Stimulated activated CD4-positive, alpha-beta T cell treated with anti-CD3 and anti-CD28 coated beads, Interleukin-15, amount 100 ng/mL, for 1 hour (primary cell): ENCODE measurements at places on chromosomes 13 and 19.

DNA sequence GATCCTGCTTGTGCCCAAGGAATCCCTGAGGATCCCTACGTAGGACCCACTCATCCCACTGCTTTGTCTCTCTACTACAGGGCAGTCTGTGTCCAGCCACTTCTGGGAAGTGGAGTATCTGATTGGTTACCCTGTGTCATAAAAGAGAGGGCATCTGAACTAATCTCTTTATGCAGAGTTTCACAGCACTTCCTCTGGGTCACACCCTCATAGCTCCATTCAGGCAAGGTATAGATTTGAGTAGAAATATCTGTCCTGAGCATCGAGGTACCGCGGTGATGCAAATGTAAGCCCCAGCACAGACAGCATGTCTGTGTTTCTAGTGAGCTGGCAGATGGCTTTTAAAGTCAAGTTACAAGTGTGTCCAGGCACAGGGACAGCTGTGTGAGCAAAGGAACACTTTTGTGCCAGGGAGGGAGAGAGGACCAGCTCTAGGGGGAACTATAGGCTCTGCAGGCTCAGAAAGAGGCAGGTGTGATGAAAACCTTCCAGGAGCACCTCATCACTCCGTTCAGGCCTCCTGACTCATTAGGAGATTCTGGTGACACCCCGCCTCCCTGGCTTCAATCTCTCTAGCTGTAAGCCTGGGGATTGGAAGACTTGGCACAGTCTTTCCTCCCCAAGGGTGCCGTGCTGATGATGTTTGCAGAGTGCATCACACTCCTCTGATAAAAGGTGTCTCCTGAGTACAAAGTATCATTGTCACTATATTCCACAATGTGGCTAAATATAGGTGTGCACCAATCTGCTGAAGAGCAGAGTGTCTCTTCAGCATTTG, 84.3 kb upstream of the UBL3 start:
- no peak for DNase-seq

GRCh38 chr13:28744656-28745055, 25.9 kb upstream of the SLC46A3 start:
- no peak for DNase-seq

- DNase-seq, result no peak
Measured at GRCh38 chr19:42099336-42099925, 23.5 kb downstream of the ZNF574 start.

- DNase-seq, result no peak
Measured at GRCh38 chr19:15631817-15632216, 8.9 kb upstream of the CYP4F3 start.

DNA sequence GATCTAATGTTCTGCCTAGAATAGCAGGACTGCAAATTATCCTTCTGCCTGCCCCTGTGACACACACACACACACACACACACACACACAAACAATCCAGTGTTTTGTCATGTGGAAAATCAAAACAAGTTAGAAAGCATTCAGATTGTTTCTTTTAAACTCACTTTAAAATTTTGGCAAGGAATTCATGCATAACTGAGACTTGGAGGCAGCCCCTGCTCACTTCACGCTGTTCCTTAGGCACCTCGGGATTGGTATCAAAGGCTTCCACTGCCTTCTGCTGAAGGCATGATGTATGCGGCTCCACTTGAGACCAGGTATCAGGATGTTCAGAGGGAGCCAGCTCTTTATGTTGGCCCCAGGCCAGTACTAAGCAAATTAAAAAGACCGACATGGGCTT, 158.7 kb downstream of the OXGR1 start:
- no peak for DNase-seq

GRCh38 chr13:94546061-94546839, 49.7 kb downstream of the TGDS start:
- no peak for DNase-seq

DNA sequence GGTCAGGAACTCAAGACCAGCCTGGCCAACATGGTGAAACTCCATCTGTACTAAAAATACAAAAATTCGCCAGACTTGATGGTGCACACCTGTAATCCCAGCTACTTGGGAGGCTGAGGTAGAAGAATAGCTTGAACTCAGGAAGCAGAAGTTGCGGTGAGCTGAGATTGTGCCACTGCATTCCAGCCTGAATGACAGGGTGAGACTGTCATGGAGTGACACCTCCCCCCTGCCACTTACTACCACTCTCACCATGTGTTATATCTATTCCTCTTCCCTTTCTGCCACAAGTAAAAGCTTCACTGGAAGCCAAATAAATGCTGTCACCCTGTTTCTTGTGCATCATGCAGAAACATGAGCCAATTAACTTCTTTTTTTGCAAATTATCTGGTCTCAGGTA, 10.6 kb upstream of the CEACAM4 start:
- DNase-seq, result no peak

- DNase-seq, result no peak
Measured at GRCh38 chr13:33392794-33393405, 107.3 kb upstream of the STARD13 start.

DNA sequence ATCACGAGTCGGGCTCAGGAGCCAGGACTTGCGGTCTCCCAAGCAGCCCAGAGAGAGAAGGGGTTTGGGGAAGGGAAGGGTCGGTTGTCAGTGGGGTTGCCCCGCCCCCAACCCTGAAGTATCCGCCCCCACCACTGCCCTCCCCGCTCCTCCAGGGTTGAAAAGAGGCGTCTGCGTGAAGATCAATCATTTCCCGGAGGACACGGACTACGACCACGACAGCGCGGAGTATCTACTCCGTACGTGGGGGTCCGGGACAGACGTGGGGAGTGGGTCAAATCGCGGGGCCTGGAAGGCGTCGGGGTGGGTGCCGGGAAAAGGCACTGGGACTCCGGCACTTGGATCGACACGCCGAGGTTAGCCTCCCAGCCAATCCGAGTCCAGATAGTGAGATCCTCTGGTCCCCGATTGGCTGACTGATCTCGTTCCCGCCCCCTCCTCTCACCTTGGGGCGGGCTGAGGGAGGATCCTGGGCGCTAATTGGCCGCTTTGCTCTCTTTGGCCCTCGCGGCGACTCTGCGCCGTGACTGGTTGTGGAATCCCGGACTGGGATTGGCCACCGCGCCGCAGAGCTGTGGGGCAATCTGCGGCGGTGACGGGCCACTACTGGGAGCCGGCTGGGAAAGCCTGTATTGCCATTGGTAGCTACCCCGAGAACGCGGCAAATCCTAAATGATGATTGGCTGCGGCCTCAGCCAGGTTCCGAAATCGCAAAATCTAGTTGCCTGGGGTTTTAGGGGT, 13.3 kb upstream of the CACNG6 start:
- DNase-seq, result no peak

- no peak for DNase-seq
Measured at GRCh38 chr19:14004619-14005348, 1.3 kb downstream of the RFX1 start.

GRCh38 chr13:45276913-45277312, 64.1 kb downstream of the TPT1 start:
- DNase-seq, result no peak

DNA sequence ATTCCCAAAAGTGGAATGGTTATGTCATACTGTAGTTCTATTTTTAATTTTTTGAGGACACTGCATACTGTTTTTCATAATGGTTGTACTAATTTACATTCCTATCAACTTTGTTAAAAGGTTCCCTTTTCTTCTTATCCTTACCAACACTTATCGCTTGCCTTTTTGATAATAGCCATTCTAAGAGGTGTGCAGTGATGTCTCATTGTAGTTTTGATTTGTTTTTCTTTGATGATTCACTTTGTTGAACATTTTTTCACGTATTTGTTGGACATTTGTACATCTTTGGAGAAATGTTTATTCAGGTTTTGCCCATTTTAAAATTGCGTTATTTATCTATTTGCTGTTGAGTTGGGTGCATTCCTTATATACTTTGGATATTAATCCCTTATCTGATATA, 188.8 kb upstream of the SPRY2 start:
- no peak for DNase-seq

GRCh38 chr19:40348961-40349507, 539 bp downstream of the PLD3 start:
- DNase-seq, result no peak

- DNase-seq, result no peak
Measured at GRCh38 chr13:72760189-72760588, 21.5 kb downstream of the DIS3 start.

DNA sequence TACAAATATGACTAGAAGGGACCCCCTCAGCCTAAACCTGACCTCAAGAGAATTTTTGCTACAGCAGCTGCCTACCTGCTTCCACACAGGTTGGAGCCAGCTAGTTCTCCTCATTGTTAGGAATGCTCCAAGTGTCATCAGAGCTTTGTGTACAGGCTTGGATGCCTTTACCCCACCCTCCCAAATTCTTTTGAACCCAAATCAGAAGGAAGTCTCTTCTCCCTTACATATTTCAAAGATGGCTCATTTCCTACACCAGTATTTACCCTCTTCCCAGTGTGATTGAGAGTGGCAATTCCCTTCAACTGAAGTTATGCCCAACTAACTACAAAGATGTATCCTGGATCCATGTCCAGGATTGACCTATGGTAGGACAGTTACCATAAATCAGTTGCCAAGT, 323.2 kb downstream of the OXGR1 start:
- no peak for DNase-seq

GRCh38 chr19:42433503-42434260, 6.5 kb upstream of the LIPE start:
- DNase-seq, result peak; percentile 36

DNA sequence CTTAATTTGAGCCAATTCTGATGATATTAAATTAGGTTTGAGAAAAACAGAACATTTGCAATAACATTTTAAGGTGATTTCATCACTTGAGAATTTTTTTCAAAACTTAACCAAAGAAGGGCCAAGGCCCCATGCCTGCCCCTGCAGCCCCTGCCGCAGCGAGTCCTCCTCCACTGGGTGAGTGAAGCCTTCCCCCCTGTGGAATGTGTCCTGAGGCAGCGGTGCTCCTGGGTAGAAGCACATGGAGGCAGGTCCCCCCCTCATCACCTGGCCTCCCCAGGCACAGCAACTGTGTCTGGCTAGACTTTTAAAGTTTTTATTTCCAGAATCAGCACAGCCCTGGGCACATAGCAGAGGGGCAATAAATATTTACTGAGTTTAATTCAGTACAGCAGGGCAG, 10.8 kb downstream of the SOX1 start:
- no peak for DNase-seq

DNA sequence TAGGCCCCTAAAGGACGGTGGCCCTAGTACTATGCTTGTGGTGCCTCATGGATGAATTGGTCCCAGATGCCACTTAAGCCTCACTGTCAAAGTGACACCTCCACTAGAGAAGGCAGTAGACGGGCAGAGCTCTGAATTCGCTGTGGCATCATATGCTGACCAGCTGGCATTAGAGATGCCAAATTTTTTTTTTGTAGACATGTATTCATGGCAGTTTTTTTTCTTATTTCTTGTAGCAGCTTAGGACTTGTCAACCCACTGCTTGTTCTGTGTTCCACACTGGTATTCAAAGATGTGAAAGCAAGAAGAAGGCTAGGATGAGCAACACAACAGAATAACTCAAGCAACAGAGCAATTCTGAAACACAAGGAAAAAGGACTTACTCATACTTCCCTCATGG, 212.5 kb downstream of the DLEU7 start:
- no peak for DNase-seq

- DNase-seq, result no peak
Measured at GRCh38 chr19:28012361-28012760, 1200.6 kb downstream of the UQCRFS1 start.

GRCh38 chr13:112894673-112895481, 74.1 kb upstream of the MCF2L start:
- no peak for DNase-seq

- DNase-seq, result no peak
Measured at GRCh38 chr13:60143775-60144174, 20.0 kb downstream of the DIAPH3 start.

DNA sequence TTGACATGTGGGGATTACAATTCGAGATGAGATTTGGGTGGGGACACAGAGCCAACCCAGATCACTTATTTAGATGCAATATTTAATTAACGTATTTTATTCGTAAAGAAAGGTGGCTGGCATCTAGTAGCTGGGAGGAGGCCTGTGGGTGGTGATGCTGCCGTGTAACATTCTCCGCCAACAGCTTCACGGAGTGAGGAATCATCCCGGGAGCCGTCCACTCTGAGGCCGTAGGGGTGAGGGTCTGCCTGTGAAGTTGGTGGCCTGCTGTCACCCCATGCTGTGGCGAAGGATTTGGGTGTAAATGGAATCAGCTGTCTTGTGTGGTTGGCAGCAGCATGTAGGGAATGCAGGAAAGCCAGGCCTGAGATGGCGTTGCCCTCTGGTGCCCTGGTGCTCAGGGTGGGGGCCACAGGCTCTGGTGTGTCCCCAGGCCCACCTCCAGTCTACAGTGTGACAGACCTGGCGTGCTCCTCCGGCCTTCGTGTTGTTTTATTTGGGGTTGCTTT, 3.3 kb upstream of the TEX29 start:
- DNase-seq, result no peak

DNA sequence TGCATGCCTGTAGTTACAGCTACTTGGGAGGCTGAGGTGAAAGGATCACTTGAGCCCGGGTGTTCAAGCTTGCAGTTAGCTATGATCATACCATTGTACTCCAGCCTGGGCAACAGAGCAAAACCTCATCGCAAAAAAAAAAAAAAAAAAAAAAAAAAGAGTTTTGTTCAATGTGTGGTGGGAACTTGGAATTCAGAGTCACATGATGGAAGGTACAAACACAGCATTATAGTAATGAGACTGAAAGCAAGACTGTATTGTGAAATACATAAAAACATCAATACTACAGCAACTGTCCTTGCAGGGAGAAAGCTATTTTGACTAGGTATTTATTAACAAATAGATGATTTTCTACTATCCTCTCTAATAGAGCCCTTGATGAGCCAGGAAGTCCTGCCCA, 393.2 kb downstream of the DLEU7 start:
- DNase-seq, result no peak

GRCh38 chr13:78098249-78098648, 179.6 kb upstream of the EDNRB start:
- DNase-seq, result no peak

GRCh38 chr13:90315061-90315460, 1032.4 kb upstream of the MIR17HG start:
- DNase-seq, result no peak

DNA sequence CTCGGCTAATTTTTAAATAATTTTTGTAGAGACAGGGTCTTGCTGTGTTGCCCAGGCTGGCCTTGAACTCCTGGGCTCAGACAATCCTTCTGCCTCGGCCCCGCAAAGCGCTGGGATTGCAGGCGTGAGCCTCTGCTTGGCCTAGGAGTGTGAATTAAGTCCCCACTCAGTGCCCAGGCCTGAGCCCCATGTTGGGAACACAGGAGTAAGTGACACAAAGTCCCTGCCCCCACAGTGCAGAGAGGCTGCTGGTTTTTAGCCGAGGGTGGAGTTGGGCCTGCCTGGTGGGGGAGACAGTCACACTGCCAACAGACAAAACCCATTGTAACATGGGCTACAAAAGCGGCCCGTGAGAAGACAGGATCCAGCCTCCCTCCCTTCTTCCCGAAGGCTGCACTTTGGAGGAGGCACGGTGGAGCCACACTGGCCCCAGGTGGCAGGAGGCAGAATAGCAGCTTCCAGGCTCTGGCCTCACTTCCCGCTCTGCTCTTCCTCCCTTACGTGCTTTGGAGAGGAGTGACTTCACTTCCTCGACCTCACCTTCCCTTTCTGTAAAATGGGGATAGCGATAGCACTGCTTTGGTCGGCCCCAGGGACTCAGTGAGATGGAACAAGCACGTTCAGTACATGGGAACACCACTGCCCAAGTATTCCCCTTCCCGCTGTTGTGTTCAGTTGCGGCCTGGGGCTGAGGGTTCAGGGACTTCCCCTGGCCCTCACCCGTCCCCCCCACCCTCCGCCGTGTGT, 15.2 kb upstream of the EHD2 start:
- peak; percentile 27 for DNase-seq

- DNase-seq, result no peak
Measured at GRCh38 chr19:41431426-41432386, 4.5 kb upstream of the B3GNT8 start.

GRCh38 chr19:38920602-38921419, 8.8 kb upstream of the CCER2 start:
- no peak for DNase-seq
